NCI-H1105 (cell line): ENCODE measurements at places on chromosomes 2 and 18.

- DNase-seq, result no peak
These were observed 328 bp upstream of the PASK start for GRCh38 chr2:241149675-241149924.

DNA sequence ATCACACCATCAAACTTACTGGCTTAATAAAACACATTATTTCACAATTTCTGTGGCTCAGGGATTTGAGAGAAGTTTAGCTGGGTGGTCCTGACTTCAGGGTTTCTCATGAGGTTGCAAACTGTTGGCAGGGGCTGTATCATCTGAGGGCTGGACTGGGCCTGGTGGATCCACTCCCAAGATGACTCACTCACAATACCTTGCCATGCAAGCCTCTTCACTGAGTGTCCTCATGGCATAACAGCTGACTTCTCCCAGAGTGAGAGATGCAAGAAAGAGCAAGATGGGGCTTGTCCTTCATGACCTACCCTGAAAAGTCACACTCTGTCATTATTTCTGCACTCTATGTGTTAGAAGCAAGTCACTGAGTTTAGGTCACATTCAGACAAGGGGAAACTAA lies 73.8 kb downstream of the AQP4 start:
- no peak for DNase-seq

DNA sequence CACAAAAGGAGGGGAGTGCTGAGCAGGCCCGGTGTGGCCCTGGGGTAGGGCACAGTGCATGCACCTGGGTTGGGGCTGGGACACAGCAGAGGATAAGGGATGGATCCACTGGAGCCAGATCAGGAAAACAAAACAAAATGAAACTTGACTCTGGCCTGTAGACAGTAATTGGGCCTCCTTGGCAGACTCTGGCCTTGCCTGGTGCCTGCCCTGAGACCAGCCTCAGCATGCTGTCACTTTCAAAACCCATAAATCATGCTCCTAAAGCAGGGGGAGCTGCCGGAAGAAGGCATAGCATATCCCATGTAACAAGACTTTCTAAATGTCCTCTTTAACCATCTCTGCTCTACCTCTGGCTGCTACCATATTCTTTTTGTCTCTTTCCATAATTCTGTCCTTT lies 61.1 kb upstream of the IGFBP5 start:
- no peak for DNase-seq

DNA sequence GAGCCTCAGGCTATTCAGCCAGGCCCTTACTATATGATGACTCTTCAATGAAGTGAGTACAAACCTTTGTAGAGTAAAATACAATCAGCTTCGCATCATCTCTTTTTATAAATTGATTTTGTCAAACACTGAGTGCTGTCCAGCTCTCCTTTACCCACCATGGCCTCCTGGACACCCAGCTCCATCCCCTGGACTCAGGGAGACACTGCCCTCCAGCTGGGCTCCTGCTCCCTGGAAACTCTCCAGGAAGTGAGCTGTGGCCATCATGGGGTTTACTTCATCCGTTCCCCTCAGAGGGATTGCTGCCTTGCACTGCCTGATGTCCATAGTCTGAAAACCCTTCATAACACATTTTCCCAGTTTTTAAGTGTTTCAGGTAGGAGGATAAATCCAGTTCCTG lies 82.5 kb upstream of the XIRP2 start:
- DNase-seq, result no peak

- DNase-seq, result no peak
These were observed 1.4 kb downstream of the ARID5A start for GRCh38 chr2:96537734-96538486.

DNA sequence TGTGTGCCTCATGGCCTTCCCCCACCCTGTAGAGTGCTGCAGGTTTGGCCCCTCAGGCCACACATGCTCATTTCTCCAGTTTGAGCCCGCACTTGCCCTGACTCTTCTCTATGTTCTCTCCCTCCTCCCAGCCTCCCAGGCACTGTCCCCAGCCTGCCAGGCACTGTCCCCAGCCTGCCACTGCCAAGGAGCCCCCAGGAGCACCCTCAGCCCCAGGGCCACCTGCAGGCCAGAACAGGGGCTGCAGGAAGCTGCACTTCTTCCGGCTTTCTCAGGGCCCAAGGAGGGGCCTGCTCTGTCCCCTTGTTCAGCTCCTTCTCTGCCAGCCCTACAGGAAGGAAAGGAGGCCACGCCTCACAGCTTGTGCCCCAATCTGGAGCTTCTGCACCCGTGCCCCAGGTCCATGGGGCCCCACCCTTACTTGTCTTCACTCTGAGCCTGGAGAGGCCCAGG lies 31.6 kb downstream of the CYP26B1 start:
- DNase-seq, result no peak
